ENCODE measurements at places on chromosomes 4 and X.

DNA sequence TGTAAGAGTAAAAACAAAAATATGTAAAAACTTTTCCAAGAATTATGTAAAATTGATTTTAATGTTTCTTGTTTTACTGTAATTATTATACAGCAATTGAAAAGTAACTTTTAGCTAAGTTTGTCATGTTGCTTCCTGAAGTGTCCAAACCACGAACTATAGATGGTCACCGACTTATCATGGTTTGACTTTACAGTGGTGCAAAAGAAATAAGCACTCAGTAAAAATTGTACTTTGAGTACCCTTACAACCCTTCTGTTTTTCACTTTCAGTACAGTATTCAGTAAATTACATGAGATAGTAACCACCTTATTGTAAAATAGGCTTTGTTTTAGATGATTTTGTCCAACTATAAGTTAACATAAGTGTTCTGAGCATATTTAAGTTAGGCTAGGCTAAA lies 93.8 kb downstream of the SLC10A6 start:
- DNase-seq: no peak

GRCh38 chr4:95255396-95256107 lies 293.2 kb downstream of the UNC5C start:
- DNase-seq: no peak

DNA sequence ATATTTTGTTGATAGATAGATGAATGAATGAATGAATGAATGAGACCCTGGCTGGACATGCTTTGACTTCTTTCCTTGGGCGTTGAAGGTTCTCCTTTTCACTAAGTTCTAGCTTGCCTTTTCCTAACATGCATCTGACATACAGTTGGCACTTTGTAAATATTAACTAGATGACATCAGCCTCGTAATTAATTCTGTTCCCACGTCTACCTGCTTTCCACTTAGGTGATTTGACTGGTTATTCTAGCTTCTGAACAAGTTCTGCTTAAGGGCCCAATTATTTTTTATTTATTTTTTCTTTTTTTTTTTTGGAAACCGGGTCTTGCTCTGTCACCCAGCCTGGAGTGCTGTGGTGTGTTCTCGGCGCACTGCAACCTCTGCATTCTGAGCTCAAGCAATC lies 13.9 kb upstream of the RASL11B start:
- DNase-seq: no peak

- DNase-seq: no peak
Measured at GRCh38 chr4:128068918-128069317, 7.8 kb downstream of the LARP1B start.

DNA sequence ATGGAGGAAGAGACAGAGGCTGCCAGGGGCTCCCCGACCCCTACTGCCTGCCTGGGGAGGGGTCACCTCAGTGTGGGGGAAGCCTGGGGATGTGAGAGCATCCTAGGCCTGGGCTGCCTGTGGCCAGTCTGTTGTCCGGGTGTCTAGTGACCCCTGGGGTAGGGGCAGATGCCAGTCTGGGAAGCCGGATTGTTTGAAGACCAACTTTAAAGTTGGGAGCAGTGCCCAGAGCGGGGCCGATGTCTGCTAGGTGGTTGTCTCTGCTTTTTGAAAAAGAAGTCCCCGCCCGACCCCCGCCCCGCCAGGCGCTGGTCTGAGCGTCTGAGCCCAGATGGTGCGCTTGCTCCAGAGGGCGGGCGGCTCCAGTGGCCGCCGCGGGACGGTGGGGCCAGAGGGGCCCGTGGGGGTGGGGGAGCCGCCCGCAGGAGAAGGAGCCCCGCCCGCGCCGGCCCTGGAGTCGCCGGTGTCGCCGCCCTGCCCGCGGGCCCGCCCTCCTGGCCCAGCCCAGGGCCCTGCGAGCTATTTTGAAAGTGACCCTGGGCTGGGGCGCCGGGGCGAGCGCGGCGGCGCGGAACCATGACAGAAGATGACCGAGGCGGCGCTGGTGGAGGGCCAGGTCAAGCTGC lies at the start of gene DOK7:
TSS of gene DOK7 (plus strand) at position 517 of the 626 bp plus-strand sequence. CDS start at position 587, 70 bp downstream.
- no peak for DNase-seq

DNA sequence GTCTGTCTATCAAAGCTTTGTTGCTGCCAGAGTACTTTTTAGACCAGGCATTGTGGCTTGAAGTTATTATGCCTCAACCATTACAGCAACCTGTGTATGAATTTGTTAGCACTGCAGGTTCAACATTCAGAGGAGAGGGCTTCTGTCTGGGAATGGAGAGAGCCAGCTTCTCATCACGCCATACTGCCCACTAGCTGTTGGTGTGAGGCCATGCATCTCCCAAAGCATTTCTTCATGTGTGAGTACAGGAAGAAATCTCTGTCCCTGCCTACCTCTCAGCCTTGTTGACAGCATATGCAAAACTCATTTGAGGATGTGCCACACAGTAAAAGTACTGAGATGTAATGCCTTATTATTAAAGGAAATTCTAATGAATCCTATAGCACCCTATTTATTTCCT lies 76.9 kb upstream of the PPARGC1A start:
- no peak for DNase-seq

- no peak for DNase-seq
Measured at GRCh38 chr4:123505095-123506010, 108.8 kb downstream of the SPRY1 start.

DNA sequence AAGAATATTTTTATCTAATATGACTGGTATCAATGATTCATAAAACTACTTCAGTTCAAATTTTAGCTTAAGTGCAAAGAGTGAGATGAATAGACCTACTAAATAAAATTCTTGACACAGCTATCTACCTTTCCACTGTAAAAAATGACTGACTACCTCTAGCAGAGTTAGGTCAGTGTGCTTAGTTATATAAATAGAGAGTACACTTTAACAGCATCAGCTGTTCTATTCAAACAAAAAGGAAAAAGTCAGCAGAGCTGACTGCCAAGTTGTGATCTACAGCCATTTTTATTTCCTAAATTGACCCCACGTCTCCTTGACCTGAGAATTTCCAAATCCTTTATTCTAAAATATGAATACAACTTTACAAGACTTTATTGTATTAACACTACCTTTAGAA lies 262.4 kb downstream of the CAMK2D start:
- DNase-seq: no peak

DNA sequence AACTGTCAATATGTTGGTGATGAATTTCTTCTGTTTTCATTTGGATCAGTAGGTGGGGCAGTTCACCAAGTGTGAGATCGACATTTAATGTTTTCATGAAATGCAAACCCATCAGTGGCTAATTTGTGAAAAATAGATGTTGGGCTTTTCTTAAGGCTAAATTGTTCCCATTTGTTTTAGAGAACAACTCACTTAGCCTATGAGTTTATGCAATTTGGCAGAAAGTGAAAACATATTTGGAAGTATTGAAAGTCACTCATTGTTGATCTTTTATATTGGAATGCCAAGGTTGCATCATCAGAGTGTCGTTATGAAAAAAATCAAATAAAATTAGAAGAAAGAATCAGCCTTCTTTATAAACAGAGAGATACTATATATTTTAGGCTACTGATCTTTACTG lies 132.4 kb downstream of the RPA4 start:
- DNase-seq: no peak

DNA sequence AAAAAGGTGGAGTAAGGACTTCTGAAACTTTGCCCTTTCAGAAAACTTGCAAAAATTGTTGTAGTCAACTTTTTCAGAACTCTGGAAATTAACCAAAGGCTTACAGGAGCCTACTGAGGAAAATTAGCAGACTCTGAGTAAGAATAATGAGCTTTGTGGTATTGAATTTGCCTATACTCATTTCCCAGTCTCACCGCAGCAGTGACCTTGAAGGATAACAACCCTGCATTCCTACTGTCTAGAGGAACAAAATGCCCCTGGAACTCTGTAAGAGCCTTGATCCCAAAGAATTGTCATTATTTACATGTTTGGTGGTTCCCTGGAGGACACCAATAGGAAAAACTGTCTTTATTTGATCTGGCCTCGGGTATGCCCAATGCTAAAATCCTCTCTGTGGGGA lies 57.9 kb downstream of the MND1 start:
- DNase-seq: no peak

- DNase-seq: no peak
Measured at GRCh38 chr4:142850478-142850877, 4.4 kb upstream of the INPP4B start.

DNA sequence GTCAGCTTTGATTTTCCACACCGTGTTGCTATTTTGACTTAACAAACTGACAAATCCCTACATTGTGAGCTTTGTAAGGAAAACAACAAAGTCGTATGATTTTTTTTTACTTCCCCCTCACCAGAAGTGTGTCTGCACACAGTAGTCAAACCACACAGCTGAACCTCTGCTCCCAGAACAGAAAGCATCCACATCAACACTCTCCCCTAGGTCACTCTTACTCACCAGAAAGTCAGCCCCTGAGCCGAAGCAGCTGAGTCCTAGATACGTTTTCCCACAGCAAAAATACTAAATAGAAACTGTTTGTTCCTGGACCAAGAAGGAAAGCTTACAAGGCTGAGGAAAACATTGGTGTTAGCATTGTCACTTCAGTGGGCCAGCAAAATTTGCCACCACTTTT lies 305.7 kb downstream of the DHX15 start:
- no peak for DNase-seq

GRCh38 chrX:130097507-130098209 lies 12.6 kb downstream of the ELF4 start:
- DNase-seq: peak; percentile 61

DNA sequence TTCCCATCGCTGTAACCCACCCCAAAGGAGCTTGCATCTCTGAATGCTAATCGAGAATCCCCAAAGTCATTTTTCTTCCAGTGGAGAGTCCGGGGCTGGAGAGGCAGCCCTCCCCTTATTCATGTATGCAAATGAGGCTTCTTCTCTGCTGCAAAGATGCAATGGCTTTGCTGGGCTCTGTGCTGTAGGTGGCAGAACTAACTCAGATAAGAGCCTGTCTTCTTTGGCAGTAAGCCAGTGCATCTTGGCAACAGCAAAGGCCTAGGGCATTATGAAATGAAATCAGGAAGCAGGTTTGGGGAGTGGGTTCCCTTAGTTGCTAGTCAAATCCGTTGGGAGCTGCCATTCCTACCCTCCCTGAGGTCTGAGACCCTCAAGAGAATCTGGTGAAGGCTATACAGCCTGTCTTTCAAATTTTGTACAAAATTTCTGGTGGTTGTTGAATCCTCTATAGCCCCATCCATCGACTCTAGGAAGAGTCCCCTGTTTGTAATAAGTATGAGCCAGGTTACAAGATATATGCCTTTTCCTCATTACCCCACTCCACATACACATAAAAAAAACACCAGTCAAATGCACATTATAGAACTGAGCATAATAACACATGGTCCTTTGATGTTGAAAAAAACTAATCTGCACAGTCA lies 290.6 kb upstream of the TAPT1 start:
- DNase-seq: no peak

- DNase-seq: no peak
Measured at GRCh38 chr4:71229477-71230270, 109.1 kb upstream of the SLC4A4 start.

- no peak for DNase-seq
Measured at GRCh38 chrX:82675104-82675503, 833.0 kb upstream of the POU3F4 start.

GRCh38 chr4:7420661-7421040 lies 14.1 kb downstream of the PSAPL1 start:
- DNase-seq: no peak

DNA sequence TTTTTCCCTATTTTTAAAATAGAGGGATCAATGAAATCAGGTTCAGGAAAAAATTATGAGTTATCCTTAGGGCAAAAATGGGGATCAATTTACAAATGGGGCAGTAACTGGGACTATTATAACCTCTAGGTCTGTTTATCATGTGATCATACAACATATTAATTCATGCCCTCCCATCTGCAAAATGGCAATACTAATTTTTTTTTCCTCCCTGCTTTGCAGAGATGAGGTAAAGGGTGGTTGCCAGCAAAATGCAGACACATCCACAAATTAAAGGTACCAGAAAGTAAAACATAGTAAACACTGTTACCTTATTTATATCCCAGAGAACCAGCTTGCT lies 467 bp downstream of the HSD17B11 start:
- no peak for DNase-seq

DNA sequence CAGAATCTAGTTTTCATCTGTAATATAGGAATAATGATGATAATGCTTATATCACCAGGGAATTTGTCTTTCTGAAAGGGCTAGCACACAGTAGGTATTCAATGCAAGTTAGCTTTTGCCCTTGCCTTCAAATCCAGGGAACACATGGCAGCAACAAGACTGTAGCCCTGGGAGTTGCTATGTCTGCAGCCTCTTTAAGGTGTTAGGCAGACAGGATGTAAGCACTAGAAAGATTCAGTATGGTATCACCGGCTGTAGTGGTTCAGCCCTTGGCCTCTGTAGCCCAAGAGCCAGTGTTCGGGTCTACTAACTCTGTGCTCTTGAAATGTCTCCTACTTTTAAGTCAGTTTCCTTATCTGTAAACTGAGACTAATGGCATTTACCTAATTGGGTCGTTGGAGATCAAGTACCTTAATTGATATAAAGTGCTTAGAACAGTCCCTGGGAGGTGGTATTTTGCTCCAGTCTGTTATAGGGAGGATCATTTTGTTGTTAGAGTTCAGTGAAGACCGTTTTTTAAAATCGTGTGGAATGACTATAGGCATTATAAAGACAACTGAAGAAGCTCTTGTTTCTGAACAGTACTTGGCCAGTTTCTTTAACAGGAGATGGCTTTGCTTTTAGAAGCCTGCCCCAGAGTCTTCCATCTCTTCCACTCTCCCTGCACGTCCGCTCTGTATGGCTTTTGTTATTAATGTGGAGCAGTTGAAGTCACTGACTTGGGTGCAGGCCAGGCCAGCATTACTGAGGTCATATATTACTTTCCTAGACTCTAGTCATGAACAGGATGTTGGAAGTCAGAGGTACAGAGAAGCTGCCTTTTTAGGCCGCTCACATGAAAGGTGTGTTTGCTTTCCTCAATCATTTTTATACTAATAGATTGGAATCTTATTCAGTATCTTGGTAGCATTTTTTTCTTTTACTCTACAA lies 44.8 kb downstream of the GAB1 start:
- no peak for DNase-seq

- DNase-seq: no peak
Measured at GRCh38 chrX:41302370-41302769, 31.6 kb upstream of the DDX3X start.

- DNase-seq: no peak
Measured at GRCh38 chr4:185119927-185120630, 23.0 kb upstream of the SLC25A4 start.

DNA sequence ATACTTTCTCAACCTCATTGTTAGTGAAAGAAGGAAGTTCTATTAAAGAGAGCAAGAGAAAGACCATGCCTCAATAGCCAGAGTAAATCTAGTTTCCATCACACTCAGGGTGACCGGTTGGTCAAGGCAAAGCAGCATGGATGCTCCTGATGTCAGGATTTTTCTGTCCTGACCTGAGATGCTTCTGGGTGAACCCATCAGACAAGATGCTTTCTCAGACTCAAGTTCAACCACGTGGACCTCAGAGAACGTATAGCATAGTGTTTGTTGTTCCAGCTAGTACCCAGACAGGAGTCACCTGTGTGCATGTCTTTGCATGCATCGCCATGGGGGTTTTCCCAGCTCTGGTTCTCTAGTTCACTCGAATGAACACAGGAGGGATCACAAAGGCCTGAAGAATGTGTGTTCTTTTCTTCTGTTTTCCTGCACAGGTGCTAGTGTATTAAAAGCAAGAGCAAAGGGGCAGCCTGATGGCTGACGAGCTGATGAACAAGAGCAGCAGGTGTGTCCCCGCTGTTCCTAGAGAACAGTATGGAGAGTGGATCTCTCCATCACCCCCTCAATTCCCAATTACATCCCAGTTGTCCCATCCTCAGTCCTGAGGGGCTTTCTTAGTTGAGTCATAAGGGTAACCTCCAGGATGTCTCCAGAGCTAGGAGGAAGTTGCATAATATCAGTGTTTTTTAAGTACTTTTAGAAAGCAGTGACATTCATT lies 110.5 kb upstream of the ENPP6 start:
- no peak for DNase-seq

GRCh38 chr4:138269175-138269574 lies 27.0 kb upstream of the SLC7A11 start:
- no peak for DNase-seq

All from central memory CD4-positive, alpha-beta T cell (primary cell).